ENCODE measurements at places on chromosomes 16 and 17. TPM values are rescaled to one million over a fixed set of nuclear protein-coding genes. Genes with fewer than 3 reads are reported as not detected.
A peak's percentile ranks its signal among the peaks of the same experiment; 100 is the strongest.

The SCN4A gene
- 0.09 TPM for total RNA-seq

The TEKT5 gene
- total RNA-seq: not detected

The MMP25 gene
- total RNA-seq: 0.51 TPM

The KRT25 gene
- not detected for total RNA-seq

The CFAP97D1 gene
- total RNA-seq: 0.06 TPM

The KRTAP4-3 gene
- total RNA-seq: not detected

The TPSB2 gene
- 2.1 TPM for total RNA-seq

The NTN1 gene
- total RNA-seq: 2.7 TPM

GRCh38 chr17:50531428-50532025, 1.0 kb upstream of the EPN3 start:
- H3K4me1 ChIP-seq: peaks cover 35% of the 10 kb centered on the region
- no peak overlapping the region for H3K27ac ChIP-seq
- H3K4me3 ChIP-seq: no peak overlapping the region
- peak; percentile 61 for DNase-seq
- H3K36me3 ChIP-seq: no peaks in the 10 kb centered on the region

- DNase-seq: peak; percentile 65
- H3K4me3 ChIP-seq: no peak overlapping the region
- no peaks in the 10 kb centered on the region for H3K27me3 ChIP-seq
- H3K27ac ChIP-seq: peak overlapping the region; percentile 3
- H3K36me3 ChIP-seq: no peaks in the 10 kb centered on the region
- peaks cover 5% of the 10 kb centered on the region for H3K4me1 ChIP-seq
Observed at GRCh38 chr17:4945176-4945943, 3.0 kb downstream of the PFN1 start.

GRCh38 chr17:45042346-45043120, 8.9 kb downstream of the DCAKD start:
- no peaks in the 10 kb centered on the region for H3K4me1 ChIP-seq
- no peak overlapping the region for H3K27ac ChIP-seq
- H3K4me3 ChIP-seq: no peak overlapping the region
- DNase-seq: no peak
- H3K36me3 ChIP-seq: no peaks in the 10 kb centered on the region
- no peaks in the 10 kb centered on the region for H3K27me3 ChIP-seq

DNA sequence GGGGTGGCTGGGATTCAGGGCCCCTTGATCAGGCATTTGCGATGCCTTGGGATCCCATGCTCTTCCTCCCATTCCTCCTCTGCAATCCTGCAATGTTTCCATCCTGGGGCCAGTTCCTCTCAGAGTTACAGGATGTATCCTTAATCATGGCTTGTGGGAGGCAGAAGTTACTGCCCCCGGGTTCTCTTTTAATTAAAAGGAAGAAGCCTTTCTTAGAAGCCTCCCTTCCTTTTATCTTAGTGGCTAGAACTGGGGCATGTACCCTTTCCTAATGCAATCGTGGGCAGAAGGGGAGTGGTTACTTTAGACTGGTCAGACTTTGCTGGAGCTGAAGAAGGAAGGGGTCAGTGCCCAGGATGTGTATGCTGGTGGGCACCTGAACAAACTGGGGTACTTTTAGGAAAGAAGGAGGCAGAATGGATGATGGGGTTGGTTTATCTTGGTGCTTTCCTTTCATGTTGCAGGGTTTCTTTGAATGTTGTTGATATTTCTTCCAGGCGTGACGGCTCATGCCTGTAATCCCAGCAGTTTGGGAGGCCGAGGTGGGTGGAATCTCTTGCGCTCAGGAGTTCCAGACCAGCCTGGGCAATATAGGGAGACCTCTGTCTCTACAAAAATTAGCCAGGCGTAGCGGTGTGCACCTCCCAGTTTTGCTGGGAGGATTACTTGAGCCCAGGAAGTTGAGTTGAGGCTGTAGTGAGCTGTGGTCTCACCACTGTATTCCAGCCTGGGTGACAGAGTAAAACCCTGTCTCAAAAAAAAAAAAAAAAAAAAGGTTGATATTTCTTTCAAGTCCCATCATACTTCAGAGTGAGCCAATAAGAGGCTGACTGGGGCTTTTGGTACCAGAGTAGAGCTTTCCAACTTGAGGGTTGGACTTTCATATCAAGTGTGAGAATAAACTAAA, 13.2 kb upstream of the SPN start:
- no peaks in the 10 kb centered on the region for H3K27me3 ChIP-seq
- no peaks in the 10 kb centered on the region for H3K4me1 ChIP-seq
- H3K36me3 ChIP-seq: no peaks in the 10 kb centered on the region
- no peak overlapping the region for H3K27ac ChIP-seq

DNA sequence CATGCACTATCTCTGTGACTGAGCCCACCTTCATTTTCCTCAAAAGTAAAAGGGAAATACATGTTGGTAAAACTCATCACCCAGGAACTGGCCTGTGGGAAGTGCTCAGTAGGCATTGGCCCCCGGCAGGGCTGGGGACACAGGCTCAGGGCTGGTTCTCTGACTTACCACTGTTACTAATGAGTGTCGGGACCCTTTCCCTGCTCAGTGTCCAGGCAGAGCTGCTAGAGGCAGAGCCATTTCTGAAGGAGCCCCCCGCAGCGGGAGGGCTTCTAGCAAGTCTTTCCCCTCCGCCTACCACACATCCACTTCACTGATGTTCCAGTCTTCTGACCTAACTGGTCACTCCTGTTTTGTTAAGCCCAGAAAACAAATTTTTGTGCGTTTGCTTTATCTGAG, 1.7 kb upstream of the PEMT start:
- H3K4me3 ChIP-seq: no peak overlapping the region
- no peaks in the 10 kb centered on the region for H3K36me3 ChIP-seq
- no peaks in the 10 kb centered on the region for H3K27me3 ChIP-seq

- H3K27ac ChIP-seq: no peak overlapping the region
- H3K4me3 ChIP-seq: no peak overlapping the region
- H3K4me1 ChIP-seq: no peaks in the 10 kb centered on the region
- H3K27me3 ChIP-seq: no peaks in the 10 kb centered on the region
- no peaks in the 10 kb centered on the region for H3K36me3 ChIP-seq
Observed at GRCh38 chr16:22977294-22977697, 163.3 kb downstream of the HS3ST2 start.

DNA sequence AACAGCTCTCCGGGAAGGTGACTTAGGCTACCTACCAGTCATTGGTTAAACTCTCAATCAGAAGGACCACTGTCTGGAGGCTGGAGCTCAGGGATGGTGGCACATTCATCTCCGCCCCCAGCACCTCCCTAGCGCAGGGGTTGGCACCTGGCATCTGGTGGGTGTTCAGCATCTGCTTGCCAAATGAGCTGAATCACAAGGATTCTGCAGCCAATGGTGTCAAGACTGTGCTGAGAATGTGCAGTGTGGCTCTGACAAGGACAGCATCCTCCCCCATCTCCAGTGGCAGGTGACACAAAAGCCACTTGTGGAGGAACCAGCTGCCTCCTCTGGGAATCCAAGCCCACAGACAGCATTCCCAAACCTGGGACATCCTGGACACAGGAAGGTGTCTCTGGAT, 35.2 kb downstream of the PLXDC1 start:
- no peaks in the 10 kb centered on the region for H3K4me1 ChIP-seq
- H3K4me3 ChIP-seq: no peak overlapping the region
- no peaks in the 10 kb centered on the region for H3K36me3 ChIP-seq
- H3K27me3 ChIP-seq: no peaks in the 10 kb centered on the region
- H3K27ac ChIP-seq: no peak overlapping the region

DNA sequence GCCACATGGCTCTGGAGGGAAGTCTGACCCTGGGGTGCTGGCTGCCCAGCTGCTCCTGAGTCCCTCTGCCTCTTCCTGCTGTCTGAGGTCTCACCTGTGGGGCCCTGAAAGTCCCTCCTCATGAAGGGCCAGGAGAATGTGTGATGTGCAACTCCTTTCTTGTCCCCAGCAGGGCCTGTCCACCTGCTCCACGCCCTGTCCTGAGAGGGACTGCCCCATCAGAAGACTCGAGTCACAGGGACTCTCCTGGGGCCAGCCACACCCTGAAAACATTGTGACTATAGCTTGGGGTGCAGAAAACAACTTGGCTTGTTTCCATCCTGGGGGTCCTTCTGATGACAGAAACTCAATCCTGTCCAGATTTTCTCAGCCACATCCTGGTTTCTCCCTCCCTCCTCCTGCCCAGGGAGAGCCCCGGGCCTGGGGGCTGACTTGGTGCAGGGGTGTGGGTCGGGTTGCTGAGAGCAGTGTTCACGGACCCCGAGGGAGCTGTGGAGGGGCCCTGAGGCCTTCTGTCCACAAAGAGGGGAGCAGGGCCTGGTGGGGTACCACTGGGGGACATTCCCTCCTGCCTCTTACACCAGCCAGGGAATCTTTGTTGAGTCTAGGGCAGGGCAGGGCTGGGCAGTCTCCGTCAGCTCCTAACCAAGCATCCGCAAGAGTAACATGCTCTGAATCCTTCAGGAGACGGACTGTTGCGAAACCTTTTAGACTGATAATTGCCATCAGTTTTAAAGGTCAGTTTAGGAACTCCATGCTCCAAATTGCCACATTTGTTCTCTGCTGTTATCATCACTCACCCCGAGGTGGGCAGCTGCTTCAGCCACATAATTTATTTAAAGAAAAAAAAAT, 45.9 kb downstream of the NT5M start:
- no peaks in the 10 kb centered on the region for H3K36me3 ChIP-seq
- no peak overlapping the region for H3K4me3 ChIP-seq
- no peak overlapping the region for H3K27ac ChIP-seq
- no peaks in the 10 kb centered on the region for H3K4me1 ChIP-seq
- DNase-seq: no peak

DNA sequence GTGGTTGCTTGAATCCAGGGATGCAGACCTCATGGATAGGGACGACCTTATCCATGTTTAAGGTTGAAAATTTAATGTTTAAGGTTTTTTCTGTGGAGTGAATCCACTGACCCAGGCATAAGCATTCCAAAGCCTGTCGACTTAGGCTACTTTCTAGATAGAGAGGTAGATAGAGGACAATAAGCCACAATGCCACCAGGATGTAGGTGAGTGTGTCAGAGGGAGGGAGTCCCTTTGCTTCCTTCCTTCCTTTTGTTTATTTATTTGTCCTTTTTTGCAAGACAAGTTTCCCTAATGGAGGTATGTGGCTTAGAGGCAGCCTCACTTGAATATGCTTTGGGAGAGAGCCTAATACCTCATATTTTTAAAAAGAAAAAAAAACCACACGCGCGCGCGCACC, 834.2 kb upstream of the SOX9 start:
- no peak overlapping the region for H3K4me3 ChIP-seq
- no peak overlapping the region for H3K27ac ChIP-seq
